ENCODE measurements at places on chromosomes 16 and 17.

- DNase-seq, result no peak
Measured at GRCh38 chr16:67329901-67330300, 3.3 kb downstream of the LRRC36 start.

- DNase-seq, result no peak
Measured at GRCh38 chr16:81937305-81938038, 73.8 kb downstream of the SDR42E1 start.

DNA sequence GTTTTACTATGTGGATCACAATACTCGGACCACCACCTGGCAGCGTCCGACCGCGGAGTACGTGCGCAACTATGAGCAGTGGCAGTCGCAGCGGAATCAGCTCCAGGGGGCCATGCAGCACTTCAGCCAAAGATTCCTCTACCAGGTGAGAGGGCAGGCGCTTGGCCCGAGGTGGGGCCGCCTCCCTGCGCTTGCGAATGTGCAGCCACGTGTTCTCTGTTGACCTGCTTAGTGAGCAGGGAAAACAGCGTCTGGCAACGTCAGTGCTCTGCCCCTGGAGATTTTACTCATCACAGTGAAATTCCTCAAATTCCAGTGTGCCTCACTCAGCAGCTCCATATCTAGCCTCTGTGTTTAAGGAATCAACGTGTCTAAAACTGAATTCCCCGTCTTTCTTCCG lies 33.4 kb upstream of the CLEC18A start:
- DNase-seq, result no peak

DNA sequence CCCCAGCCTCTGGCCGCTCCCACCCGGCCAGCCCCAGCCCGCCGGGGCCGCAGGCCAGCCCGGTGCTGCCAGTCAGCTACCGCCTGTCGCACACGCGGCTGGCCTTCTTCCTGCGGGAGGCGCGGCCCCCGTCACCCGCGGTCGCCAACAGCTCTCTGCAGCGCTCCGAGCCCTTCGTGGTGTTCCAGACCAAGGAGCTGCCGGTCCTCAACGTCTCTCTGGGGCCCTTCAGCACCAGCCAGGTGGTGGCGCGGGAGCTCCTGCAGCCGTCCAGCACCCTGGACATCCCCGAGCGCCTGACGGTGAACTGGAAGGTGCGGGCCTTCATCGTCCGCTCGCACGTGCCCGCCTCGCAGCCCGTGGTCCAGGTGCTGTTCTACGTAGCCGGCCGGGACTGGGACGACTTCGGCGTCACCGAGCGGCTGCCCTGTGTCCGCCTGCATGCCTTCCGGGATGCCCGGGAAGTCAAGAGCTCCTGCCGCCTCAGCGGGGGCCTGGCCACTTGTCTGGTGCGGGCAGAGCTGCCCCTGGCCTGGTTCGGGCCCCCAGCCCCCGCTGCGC lies 46.8 kb downstream of the TMEM132E start:
- DNase-seq, result no peak
